ENCODE measurements at places on chromosomes 12 and 14.

GRCh38 chr12:25775968-25776367 lies 182.5 kb upstream of the RASSF8 start:
- DNase-seq: no peak

DNA sequence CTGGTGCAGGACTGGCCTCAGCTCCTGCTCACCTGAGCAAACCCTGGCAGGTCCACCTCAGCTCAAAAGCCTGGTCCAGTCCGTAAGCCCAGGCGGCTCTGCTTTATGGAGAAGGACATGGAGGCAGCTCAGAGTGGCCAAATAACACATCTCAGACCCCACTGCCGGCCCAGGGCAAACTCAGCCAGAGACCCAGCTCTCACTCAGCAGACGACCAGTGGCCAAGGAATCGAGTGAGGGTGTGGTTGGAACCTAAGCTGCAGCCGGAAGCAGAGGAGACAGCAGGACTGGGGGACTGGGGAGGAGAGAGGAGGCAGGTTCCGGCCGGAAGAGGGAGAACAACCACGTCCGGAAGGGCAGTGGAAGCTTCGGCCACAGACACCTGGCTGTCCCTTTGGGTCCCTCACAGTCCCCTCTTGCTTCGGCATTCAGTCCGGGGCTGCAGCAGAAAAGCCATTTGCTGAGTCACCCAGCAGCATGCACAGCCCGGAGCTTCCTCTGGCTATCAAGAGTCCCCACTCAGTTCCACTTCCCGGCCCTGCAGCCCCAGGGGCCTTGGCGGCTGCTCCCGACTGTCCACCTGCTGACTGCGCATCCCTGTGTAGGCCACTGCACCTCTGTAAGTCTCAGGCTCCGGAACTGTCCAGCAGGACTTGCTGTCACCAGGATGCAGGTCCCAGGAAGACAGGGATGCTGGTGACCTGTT lies 104.0 kb downstream of the CALM1 start:
- DNase-seq: no peak

- DNase-seq: no peak
These were observed 224.4 kb upstream of the PDZRN4 start for GRCh38 chr12:40963751-40964150.

GRCh38 chr14:74946659-74947281 lies 8.6 kb downstream of the PGF start:
- no peak for DNase-seq

DNA sequence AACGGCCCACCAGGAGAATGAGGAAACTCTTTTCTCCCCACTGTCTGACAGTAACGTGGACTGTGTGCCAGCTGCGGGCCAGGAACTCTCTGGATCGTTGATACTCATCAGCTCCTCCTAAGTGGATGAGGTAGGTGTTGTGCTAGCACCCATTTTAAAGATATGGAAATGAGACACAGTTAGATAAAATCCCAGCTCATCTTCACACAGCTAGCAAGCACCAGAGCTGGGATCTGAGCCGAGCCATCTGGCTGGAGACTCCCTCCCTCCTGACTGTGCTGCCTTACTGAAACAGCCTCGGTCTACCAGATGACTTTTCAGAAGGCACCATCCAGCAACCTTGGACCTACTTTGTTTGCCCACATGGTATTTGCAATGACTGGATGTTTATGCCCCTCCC lies 49.2 kb downstream of the TMEM132D start:
- no peak for DNase-seq

GRCh38 chr14:24108336-24108874 lies 6.2 kb upstream of the DCAF11 start:
- DNase-seq: no peak

- no peak for DNase-seq
These were observed 459.0 kb downstream of the DPF3 start for GRCh38 chr14:72434856-72435255.

- DNase-seq: peak; percentile 87
These were observed 5.5 kb downstream of the AQP5 start for GRCh38 chr12:49967042-49967776.

DNA sequence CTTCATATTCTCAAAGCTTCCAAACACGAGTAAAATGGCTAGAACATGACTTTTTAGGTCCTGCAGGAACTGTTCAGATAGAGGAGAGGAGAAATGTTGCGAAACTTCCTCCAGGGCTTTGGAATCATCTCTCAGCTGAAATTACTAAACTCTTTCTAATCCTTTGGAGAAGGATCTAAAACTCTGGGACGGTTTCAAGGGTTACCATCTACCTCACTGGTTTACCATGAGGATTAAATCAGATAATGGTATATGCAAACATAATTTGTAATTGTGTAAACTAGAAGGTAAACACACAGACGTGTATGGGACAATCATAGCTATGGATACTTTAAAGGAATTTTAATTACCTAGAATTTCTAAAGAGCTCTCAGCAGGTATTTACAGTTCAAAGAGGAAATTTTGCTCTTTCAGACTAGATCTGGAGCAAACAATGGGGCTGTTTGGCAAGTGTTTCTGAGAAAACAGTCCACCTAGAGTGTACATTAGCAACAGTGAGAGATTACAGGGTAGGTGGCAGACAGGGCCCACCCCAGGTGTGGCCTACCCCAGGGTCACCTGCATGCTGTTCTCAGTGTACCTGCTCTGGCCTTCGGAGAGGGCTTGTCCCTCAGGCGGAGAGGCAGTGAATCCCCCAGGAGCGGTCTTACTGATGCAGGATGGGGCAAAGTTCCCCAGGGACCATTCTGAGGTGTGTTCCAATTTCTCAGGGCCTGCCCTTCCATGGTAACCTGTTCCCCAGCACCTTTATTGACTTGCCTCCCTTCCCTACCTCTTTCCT lies 124.7 kb upstream of the MAX start:
- no peak for DNase-seq

- DNase-seq: no peak
These were observed 3.3 kb downstream of the DDHD1 start for GRCh38 chr14:53149668-53150316.

GRCh38 chr12:82595941-82596340 lies 90.8 kb upstream of the TMTC2 start:
- no peak for DNase-seq

DNA sequence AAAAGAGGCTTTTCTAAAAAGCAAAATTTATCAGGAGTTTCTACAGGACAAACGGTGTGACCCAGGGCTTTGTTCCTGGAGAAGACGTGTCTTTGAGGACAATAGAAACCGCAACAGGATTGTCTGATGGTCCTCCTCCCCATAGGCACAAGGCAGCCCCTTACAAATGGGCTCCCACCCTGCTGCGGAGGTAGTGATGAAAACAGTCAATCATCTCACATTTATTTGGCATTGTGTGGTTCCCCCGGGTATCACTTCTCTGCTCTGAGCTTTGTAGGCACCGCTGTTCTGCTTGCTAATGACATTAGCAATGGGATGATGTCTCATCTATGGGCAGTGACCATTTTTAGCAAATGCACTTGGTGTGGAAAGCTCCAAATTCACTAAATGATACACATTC lies 155.5 kb upstream of the TMPO start:
- DNase-seq: no peak

- no peak for DNase-seq
These were observed 4.2 kb upstream of the GRIP1 start for GRCh38 chr12:66683073-66683472.

DNA sequence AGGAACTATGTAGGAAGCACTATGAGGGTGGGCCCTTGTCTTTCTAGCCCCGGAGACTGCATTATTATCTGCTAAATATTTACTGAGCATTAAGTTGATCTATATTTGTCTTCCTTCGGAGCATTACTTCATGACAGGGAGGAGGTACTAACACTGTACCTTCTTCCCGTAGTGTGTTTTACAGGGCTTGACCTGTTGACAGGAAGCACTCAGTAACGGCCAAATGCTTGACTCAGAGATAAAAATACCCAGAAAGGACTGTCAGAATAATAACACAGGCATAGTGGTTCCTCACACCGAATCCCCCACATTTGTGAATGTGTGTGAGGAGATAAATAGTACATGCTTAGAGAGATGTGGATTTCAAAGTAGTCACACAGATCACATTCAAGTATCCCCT lies 466.6 kb downstream of the EGLN3 start:
- no peak for DNase-seq

DNA sequence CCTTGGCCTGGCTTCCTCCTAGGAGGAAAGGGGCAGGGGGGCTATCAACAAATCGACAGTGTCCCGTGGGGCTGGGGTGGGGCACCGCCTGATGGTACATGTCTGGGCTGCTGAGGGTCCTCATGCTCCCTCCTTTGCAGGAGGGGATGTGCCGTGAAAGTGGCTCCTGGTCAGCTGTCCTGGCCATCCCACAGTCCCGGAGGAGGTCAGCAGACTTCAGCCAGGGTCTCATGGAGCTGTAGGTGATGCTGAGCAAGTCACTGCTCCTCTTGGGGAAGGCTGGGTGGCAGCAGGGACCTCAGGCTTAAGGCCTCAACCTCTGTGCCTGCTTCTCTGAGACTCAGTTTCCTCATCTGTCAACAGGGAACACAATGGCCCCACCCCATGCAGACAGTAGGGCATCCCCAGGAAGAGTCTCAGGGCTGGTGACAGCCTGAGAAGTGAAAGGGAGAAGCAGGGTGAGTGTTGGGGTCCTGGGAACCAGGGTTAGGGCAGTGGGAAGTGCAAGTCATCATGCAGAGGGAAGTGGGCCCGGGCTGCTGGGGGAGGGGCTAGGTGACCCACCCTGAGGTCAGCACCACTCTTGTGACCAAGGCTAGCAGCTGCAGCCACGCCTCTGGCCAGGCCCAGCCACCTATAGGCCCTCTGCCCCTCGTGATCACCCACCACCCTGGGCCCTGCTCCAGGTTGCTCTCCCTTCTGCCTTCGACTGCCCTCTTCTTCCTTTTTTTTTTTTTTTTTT lies 4.4 kb upstream of the TNFAIP2 start:
- DNase-seq: no peak

GRCh38 chr12:9707864-9708808 lies 24.8 kb downstream of the CLECL1 start:
- peak; percentile 75 for DNase-seq

GRCh38 chr12:44372259-44372658 lies 503.9 kb downstream of the NELL2 start:
- no peak for DNase-seq

- DNase-seq: no peak
These were observed 1210.8 kb downstream of the GALC start for GRCh38 chr14:86782092-86782580.

- DNase-seq: no peak
These were observed 16.2 kb downstream of the KRT80 start for GRCh38 chr12:52175371-52176350.

GRCh38 chr14:103483600-103483999 lies 39.0 kb downstream of the CKB start:
- DNase-seq: no peak

DNA sequence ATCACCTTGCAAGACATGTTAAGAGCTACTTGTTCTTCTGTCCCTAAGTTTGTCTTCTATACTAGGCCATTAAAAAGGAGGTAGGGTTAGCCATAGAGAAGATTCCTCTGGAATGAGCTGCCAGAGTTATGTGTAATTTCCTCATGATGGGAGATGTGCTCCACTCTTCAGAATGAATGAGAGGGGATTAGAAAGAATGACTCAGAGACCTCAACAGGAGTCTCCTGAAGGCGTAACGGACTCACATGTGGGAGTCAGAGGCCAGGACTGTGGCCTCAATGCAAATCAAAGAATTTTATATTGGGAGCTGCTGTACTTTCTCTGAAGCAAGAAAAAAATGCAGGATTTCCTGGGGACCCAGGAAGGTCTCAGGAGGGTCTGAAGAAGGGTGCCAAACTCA lies 87.8 kb upstream of the ATXN7L3B start:
- DNase-seq: no peak

GRCh38 chr14:64080452-64080851 lies 213.7 kb downstream of the ESR2 start:
- DNase-seq: no peak

- no peak for DNase-seq
These were observed 103.8 kb upstream of the VRK1 start for GRCh38 chr14:96693252-96693820.

DNA sequence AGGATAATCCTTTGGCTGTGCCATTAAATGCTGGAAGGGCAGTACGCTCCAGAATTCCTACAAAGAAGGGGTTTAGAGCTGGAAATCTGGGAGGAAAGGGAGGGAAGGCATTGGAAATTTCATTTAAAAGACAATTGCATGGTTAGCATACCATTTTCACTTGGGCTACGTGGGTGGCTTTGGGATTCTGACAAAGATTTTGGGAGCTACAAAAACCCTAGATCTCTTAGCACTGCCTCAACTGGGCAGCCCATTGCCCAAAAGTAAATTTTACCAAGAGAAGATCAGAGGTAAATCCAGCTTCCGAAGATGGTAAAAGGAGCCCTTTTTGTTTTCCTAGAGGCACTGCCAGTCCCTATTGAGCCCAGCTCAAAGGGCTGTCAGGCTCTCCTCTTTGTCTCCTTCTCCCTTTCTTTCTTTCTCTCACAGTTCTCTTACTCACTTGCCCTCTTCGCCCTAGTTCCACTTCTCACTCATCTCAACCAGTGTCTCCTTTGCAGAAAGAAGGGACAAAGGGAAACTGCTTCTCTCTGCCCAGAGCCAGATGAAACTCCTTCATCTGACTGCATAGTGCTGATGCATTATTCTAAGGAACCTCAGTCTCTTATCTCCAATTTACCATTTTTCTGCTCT lies 125.4 kb upstream of the PLEKHA5 start:
- no peak for DNase-seq

DNA sequence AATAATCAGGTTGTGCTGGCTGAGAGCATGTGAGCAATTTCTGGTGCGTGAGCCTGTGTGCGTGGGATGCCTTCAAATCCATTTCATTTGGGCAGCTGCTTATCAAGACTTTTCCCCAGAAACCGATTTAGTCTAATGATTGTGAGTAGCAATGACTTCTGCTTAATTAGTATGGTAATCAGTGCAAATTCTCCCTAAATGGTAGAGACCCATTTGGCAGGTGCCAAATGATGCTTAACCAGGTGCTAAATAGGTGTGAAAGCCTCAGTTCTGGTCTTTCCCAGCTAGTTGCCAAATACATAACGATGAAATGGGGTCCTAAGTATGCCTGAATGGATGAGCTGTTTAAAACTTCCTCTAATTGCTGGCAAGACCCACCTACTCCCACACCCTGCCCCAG lies 248.4 kb upstream of the CCDC196 start:
- no peak for DNase-seq

DNA sequence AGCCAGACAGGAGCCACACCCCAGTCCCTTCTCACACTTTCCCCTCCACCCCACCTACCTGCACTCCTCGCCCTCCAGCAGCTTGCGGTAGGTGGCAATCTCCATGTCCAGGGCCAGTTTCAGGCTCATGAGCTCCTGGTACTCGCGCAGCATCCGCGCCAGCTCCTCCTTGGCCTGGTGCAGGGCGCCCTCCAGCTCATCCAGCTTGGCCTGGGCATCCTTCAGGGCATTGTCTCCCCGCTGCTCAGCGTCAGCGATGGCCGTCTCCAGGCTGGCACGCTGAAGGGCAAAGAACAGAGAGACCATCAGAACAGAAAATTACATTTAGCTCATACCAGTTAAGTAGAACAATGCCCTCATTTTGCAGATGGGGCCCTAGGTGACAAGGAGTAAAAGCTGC lies 5.5 kb downstream of the KRT74 start:
- DNase-seq: no peak

GRCh38 chr14:96904201-96904600 lies 107.0 kb downstream of the VRK1 start:
- DNase-seq: no peak

- no peak for DNase-seq
These were observed 100.0 kb downstream of the DUSP6 start for GRCh38 chr12:89252284-89252683.

GRCh38 chr12:1445807-1446206 lies 148.6 kb downstream of the FBXL14 start:
- no peak for DNase-seq

Data from CD4-positive, alpha-beta T cell treated with Interleukin-6 at 100 ng/mL for 8 hours (primary cell).